NCI-H226 (cell line): ENCODE measurements at places on chromosomes 12 and 14.

DNA sequence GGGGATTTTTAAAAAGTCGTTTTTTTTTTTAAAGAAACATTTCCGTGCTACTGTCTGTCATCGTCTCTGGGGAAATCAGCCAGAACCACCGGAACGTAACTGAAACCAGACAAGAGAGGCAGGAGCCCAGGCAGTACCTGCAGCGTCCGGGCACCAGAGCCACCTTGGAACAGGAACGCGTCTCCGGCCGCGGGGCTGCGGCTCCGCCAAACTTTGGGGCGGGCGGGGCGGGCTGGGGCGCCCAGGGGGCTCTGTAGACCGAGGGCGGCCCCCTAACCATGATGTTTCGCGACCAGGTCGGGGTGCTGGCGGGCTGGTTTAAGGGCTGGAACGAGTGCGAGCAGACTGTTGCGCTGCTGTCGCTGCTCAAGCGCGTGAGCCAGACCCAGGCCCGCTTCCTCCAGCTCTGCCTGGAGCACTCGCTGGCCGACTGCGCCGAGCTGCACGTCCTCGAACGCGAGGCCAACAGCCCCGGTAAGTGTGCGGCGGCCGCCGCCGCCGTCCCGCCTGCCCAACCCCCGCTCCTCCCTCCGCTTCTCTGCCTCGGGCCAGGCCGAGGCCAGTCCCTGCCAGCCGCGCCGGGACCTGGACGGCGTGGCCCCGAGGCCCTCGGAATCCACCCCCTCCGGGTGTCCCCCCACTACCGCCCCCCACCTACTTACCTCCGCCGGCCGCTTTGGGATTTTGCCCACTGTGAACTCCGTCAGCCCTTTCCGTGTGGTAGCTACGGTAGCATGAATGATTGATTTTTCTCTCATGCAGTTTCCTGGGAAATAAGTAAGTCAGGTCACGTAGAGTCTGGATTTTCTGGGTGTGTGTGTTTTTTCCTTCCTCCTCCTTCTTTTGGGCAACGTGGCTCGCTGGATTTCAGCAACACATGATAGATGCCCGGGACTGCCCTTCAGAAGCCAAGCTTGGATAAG is 972 bp downstream of the SAMD4A start:
- DNase-seq, result peak; percentile 5

- DNase-seq, result no peak
These were observed 27.9 kb downstream of the SYNE3 start for GRCh38 chr14:95488376-95489213.

DNA sequence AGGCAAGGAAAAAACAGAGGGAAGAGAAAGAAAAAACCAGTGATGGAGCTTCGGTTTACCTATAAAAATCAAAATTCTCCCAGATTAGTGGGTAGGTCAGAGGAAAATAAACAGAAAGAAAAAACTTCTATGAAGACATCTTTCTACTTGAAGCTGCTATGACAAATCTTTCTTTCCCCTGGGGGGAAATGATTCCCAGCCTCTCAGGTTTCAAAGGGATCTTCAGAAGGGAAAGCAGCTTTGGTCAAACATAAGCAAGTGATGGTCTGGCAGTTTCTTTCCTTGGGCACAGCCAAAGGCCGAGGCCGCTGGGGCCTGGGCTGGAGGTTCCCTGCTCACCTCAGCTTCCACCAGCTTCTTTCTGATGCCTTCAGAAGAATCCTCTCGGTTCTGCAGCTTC is 104.5 kb downstream of the PRKAB1 start:
- no peak for DNase-seq

DNA sequence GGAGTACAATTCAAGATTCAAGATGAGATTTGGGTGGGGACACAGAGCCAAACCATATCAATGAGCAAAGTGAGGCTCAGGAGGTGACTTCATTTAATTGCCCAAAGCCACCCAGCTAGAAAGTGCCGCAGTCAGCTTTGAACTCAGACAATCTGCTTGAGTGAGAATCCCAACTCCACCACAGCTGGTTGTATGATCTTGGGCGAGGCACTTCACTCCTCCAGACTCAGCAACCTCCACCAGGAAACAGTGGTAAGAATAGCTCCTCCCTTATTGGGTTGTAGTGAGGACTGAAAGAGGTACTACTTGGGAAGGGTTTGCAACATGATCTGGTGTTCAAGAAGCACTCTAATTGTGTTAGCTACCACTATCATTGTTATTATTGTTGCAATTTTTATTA is 129.2 kb upstream of the RFLNA start:
- no peak for DNase-seq

DNA sequence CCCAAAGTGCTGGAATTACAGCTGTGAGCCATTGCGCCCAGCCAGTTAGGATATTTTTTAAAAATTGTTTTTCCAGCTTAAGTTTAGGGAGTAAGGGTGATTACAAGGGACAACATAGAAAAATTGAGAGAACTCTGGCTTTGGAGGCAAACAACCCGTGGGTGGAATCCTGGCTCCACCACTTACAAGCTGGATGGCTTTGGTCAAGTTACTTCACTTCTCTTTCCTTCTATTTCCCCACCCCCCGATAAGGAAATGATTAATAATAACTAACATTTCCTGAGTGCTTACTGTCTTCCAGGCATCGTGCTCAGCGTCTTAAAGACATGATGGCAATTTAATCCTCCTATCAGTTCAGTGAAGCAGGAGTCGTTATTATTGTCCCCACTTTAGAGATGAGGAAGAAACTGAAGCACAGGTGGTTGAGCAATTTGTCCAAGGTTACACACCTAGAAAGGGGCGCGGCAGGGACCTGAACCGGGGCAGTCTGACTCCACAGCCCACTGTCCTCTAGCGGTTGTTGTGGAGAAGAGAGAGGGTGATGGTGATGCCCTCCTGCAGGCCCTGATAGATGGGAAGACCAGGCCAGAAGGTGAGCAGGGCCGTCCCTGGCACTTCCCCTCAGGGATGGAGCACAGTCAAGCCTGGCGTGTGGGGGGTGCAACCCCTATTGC is 16.7 kb upstream of the FAIM2 start:
- peak; percentile 56 for DNase-seq

GRCh38 chr12:46698003-46698402 is 127.8 kb downstream of the SLC38A4 start:
- no peak for DNase-seq

GRCh38 chr14:97602438-97603117 is 805.4 kb downstream of the VRK1 start:
- no peak for DNase-seq

GRCh38 chr14:54532111-54533012 is 22.7 kb downstream of the CGRRF1 start:
- no peak for DNase-seq

DNA sequence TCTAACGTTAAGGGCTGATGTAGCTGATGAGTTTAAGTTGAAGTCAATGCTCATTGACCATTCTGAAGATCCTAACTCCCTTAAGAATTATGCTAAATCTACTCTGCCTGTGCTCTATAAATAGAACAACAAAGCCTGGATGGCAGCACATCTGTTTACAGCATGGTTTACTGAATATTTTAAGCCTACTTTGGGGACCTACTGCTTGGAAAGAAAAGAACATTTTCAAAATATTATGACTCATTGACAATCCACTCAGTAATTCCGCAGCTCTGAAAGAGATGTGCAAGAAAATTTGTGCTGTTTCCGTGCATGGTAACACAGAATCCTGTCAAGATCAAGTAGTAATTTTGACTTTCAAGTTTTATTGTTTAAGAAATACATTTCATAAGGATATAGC is 35.0 kb upstream of the NAV3 start:
- DNase-seq, result no peak

GRCh38 chr12:61896436-61896835 is 363.8 kb upstream of the USP15 start:
- DNase-seq, result no peak

DNA sequence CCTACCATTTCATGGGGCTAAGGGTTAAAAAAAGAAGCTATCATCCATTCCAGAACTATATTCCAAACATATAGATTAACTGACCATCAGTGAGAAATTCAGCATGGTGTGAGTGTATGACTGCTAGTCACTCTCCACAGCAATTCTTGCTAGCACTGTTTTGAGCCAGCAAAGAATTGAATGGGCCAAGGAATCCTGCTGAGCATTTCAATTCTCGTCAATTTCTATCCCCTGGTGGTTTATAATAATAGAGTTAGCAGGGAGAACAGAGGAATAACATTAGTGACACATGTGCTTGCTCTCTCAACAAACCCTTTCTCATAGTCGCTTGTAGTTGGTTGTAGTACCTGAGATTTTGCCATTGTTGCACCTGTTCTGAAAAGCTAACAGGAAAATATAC is 7.2 kb downstream of the MBIP start:
- DNase-seq, result no peak
